ENCODE measurements at places on chromosomes 4 and X.

GRCh38 chrX:107448998-107449835 is at the start of gene FRMPD3:
Gene FRMPD3 (plus strand): TSS chrX:107449652. CDS start chrX:107526589, 76,937 bp downstream.
- DNase-seq, result no peak

GRCh38 chr4:103076747-103077347 is at the start of gene SLC9B2:
Gene SLC9B2 (minus strand): TSS chr4:103076761. CDS start chr4:103067550, 9,211 bp downstream.
- DNase-seq, result no peak

GRCh38 chr4:41696763-41697162 is 51.8 kb downstream of the PHOX2B start:
- no peak for DNase-seq

- no peak for DNase-seq
Measured at GRCh38 chr4:12411072-12411471, 982.4 kb upstream of the HS3ST1 start.

DNA sequence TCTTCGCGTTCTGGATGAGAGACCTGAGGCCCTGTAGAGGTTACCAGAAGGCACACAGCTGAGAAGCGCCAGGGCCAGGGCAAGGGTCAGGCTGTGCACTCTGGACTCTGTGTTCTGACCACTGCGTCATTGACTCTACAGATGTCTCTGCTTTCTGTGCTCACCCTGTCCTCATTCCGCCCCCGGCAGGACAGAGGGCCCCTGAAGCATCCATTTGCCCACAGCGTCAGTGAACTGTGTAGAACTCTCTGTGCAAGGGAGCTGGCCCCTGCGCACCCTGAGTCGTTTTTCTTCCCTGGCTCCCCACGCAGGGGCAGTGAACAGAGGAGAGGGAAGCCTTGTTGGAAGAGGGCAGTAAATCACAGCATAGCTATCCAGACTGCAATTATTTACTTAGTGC is 6.1 kb upstream of the WAS start:
- DNase-seq, result no peak

- DNase-seq, result no peak
Measured at GRCh38 chr4:99468889-99469288, 33.7 kb upstream of the ADH7 start.

DNA sequence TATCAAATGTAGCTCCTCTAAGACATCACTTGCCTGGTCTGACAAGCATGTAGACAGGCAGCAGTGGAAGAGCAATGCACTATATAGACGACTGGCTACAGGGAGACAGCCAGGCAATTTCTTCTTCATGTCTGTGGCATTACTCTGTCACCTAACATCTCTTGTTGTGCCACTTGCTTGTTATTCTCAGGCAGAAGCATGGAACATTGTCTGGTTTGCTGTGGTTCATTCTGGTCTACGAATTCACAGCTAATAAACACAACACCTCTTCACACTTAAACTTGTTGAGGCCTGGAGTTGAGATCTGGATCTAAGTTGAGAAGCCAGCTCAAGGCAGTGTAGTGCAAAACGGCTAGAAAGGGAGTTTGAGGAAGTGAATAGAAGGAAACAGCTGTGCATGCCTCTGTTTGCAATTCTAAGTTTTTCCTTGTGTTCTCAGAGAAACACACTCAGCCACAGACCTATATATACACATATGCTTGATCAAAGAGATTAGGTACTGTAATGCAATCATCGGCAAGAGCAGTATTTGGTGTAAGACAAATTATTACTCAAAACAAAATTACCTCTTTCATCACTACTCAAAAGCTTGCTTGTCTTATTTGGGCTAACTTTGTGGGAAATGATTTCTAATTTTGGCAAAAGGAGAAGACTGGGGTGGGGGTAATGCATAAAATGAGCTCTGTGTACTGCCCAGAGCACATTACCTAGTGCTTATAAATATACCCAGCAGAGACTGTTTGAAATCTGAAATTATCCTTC is 243.8 kb downstream of the PPP3CA start:
- DNase-seq, result no peak

DNA sequence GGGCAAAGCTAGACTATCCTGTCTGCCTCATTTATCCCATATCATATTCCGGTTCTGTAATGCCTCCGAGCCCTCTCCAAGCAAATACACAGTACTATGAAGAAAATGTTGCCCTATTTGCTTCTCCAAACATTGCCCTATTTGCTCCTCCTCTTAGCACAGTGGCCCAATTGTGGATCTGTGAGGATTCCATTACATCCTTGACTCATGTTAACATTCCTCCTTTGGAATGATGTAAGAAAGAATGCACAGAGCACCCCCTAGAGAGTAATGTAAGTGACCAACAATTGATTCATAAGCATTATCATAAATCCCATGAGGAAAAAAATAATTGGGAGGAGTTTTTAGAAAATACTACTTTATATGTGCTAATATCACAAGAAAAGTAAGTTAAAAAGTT is 11.3 kb upstream of the BTC start:
- DNase-seq, result no peak

- DNase-seq, result no peak
Measured at GRCh38 chr4:106303548-106304281, 12.3 kb downstream of the TBCK start.

- no peak for DNase-seq
Measured at GRCh38 chrX:131789664-131790063, 233.4 kb upstream of the STK26 start.

All from NCI-H1436 treated with DMSO at 0.1 percent for 48 hours (cell line).